SHP77 treated with DMSO at 0.1 percent for 48 hours (cell line): ENCODE measurements at places on chromosomes 1 and 21.

DNA sequence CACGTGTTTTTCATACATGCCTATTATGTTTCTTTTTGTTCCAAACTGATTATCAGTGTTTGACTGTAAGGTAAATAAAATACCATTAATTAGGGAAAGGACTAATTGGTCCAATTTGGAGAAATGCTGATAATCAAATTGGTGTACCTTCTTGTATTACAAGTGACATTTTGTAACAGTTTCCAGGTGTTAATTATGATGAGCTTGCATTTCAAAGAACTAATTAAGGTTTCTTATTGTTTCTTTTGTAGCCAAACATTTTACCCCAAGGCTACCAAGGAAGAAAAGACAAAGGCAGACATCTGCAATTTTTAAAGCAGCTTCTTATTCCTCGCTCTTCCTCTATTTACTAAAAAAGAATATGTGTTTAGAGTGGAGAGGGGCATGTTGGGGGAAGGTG, 88.7 kb upstream of the GRIK1 start:
- no peak for DNase-seq

- no peak for DNase-seq
Observed at GRCh38 chr21:35682904-35683549, 377.3 kb downstream of the SETD4 start.

- no peak for DNase-seq
Observed at GRCh38 chr1:45009956-45010854, 919 bp downstream of the HECTD3 start.

GRCh38 chr1:244386595-244386994, 65.1 kb downstream of the ADSS2 start:
- no peak for DNase-seq

DNA sequence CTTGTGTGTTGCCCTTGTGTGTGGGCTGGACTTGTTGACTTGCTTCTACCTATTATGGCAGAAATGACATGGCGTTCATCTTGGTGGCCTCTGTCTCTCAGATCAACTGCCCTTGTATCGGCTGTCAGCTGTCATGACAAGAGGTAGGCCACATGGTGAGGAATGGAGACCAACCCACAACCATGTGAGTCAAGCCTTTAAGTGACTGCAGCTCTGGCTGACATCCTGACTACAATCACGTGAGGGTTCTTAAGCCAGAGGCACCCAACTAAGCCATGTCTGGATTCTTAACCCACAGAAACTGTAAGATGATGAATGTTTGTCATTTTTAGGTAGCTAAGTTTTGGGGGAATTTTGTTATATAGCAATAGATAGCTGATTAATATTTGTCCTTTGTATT, 82.1 kb downstream of the KCND3 start:
- no peak for DNase-seq

DNA sequence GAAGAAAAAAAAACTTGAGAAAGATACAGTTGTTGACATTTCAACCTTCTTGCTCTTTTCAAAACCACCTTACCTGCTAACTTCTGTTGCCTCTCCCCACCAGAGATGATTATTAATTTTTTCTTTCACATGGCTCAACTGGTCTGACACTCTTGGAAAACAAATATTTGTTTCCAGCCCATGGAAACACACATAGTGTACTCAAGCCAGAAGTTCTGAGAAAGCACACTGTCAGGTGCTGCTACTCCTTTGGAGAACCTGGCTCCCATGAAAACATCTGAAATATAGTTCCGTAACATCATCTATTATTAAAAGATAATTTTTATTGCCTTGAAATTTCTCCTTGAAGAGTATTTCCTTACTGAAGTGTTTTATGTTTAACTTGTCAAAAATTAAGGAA, 145.0 kb upstream of the C1orf105 start:
- no peak for DNase-seq

- DNase-seq = no peak
Observed at GRCh38 chr1:100074604-100075395, 57.9 kb downstream of the SASS6 start.

GRCh38 chr1:3505161-3505560, 50.7 kb downstream of the ARHGEF16 start:
- no peak for DNase-seq

DNA sequence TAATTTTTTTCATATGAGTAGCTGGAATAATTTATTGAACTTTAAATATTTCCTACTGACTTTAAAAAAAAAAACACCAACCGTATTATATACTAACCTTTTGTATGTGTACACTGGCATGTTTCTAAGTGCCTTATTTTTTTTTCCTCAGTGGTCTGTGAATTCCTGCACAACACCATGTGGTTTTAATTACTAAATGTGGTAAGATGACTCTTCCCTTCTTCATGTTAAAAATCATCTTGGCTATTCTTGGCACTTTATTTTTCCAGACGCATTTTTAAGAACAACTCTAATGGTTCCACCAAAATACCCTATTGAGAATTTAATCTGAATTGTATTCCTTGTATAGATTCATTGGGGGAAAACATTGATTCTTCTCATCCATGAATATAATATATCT, 28.4 kb downstream of the PPP2R5A start:
- no peak for DNase-seq

- no peak for DNase-seq
Observed at GRCh38 chr1:207349979-207350378, 28.5 kb downstream of the CD55 start.
